Coronary artery (tissue), 2 donors: ENCODE measurements at places on chromosomes 7 and 10.

DNA sequence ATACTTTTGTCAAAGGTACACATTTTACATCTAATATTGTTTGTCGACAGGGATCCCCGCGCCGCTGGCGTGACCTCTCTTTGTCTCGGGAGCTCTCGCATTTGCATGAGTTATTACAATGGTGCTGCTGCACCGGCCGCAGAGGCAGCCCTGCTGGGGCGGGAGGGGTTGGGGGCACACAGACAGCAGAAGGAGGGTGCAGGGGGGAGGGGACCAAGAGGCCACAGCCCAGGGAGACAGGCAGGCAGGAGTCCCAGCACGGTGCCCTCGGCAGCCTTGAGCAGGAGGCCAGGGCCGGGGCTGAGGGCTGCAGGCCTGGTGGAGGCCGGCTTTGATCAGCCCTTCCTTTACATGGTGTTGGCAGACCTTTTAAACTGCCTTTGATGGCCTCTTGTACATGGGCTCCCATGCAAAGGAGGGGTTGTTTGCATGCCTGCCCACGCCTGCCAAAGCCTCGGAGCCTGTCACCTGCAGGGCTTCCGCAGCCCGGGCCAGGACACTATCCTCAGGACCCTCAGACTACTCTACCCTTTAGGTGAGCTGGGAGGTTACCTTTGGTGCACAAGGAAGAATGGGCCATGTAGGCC, 95.5 kb downstream of the EBF3 start:
- DNase-seq, result no peak

GRCh38 chr7:108263425-108263824, 133.3 kb upstream of the LAMB4 start:
- DNase-seq, result no peak

DNA sequence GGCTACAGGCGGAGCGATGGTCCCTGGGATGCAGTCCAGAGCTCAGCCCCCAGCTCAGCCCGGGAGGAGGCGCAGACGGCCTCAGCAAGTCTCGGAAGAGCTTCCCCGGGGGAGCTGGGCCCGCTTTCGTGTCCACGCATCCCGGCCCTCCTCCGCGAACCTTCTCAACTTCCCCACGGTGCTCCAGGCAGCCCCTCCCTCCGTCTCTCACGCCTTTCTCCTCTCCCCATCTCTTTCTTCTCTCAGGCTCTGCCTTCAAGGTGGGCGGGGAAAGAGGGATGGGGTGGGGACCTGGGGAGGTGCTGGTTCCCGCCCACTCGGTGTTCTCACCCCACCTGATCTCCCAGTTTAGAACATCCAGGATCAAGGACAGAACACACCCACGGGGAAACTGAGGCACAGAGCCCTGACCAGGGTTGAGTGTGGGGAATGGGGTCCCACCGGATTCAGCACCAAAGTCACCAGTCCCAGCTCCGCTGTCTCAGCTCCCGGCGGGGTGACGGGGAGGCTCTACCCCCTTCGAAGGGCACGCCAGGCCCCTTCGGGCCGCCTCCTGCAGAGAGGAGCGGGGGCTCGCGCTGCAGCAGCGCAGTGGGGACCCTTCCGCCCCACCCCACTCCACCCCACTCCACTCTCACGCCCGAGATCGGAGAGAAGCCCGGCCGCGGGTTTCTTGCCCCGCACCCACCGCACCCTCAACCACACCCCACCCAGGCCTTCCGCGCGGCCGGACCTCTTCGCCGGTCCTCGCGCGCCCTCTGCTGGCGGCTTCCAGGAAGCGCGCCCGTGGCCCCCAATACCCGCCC, 18.2 kb downstream of the POLL start:
- DNase-seq, result peak; percentile 74

GRCh38 chr10:45444976-45445898, 71.2 kb downstream of the ALOX5 start:
- DNase-seq, result no peak

DNA sequence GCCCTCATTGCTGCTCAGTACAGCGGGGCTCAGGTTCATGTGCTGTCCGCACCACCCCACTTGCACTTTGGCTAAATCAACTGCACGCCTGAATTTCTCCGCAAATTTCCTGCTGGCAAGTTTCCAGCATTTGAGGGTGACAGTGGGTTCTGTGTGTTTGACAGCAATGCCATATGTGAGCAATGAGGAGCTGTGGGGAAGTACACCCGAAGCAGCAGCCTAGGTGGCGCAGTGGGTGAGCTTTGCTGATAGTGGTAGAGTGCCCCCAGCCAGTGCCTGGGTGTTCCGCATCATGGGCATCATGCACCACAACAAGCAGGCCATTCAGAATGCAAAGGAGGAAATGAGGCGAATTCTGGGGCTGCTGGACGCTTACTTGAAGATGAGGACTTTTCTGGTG, 103.9 kb upstream of the POT1 start:
- no peak for DNase-seq

- DNase-seq, result no peak
Observed at GRCh38 chr7:34158368-34159153, 253.2 kb downstream of the BMPER start.

GRCh38 chr10:87546971-87547413, 42.3 kb downstream of the MINPP1 start:
- DNase-seq, result peak; percentile 73
